Effector memory CD8-positive, alpha-beta T cell (primary cell): ENCODE measurements at places on chromosomes 4 and X.

GRCh38 chr4:137819964-137820383 is 287.7 kb upstream of the PCDH18 start:
- DNase-seq, result no peak

- DNase-seq, result no peak
These were observed 42.1 kb upstream of the KLHL34 start for GRCh38 chrX:21700275-21700674.

DNA sequence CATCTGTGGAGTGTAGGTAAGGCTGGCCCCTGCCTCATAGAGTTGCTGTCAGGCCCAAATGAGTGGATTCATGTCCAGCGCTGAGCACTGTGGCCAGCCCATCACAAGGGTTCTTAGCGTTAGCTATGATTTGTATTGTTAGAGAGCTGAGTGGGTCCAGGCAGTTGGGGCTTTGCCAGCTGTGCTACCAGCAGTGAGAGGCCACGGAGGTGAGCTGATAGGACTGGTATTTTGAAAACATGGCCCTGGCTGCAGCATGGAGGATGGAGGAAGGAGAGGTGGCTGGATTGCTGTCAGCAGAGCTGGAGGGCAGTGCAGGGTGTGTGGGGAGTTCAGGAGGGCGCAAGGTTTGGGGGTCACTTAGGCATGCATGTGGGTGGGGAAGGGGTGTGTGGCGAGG is 69.8 kb downstream of the PSAPL1 start:
- DNase-seq, result no peak

GRCh38 chrX:7389576-7389975 is 241.6 kb upstream of the PUDP start:
- DNase-seq, result no peak
